ENCODE measurements at places on chromosomes 11 and 22.
A peak's percentile ranks its signal among the peaks of the same experiment; 100 is the strongest.

GRCh38 chr22:44924710-44925109, 85.1 kb downstream of the PHF21B start:
- no peak for DNase-seq

GRCh38 chr11:126224647-126225294, 13.2 kb downstream of the FAM118B start:
- no peak for DNase-seq

DNA sequence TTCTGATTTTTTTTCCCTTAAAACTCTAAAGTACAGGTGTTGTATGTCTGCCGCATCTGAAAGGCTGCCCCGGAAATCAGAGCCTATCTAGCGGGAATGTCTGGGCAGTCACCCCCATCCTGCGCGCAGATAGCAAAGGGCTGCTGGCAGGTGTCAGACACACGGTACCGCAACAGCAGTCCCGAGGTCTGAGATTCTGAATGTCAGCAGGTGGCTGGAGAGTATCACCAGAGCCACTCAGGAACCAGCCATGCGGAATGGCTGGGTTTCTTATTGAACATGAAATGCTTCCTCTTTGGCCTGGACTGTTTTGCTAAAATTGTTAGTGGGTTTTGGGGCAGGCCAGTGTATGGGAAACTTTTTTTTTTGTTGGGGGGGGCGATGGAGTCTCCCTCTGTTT, 53.3 kb downstream of the CERK start:
- DNase-seq, result no peak

GRCh38 chr22:48982321-48982905, 845.3 kb downstream of the BRD1 start:
- DNase-seq, result no peak

DNA sequence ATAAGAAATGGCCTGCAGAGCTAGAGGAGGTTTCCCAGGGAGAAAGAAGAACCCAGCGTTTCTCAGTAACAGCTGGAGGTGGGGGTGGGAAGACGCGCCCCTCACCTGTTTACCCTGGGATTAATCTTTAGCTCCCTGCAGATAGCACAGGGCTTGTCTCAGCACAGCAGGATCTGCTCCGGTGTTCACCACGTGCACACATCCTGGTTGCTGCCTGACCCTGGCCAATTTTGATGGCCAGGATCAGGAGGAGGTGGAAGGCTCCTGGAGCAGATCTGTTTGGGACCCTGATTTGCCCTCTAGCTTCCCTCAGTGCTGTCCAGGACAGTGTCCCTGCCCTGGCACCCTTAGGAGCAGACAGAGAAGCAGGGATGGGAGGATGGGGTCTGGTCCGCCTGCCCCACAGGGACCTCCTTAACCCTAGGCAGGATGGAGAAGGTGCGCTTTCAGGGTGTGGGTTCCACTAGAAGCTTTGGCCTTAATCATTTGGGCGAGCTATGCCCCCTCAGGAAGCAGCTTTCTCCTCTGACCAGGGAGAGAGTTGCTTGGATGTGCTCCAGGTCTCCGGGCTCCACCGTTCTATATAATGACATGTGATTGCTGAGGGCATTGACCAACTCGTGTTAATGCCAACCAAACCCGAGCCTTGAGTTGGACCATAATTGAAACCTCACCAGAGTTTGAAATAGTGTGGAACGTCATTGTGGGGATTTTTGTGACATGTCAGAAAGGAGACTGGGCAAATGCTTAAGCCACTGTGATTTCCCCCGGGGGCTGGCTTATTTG, 19.3 kb downstream of the UPB1 start:
- peak; percentile 17 for DNase-seq

- DNase-seq, result no peak
These were observed 21.4 kb downstream of the TMPRSS6 start for GRCh38 chr22:37088108-37088605.

GRCh38 chr11:57777969-57778317, 16.3 kb downstream of the CTNND1 start:
- DNase-seq, result no peak

DNA sequence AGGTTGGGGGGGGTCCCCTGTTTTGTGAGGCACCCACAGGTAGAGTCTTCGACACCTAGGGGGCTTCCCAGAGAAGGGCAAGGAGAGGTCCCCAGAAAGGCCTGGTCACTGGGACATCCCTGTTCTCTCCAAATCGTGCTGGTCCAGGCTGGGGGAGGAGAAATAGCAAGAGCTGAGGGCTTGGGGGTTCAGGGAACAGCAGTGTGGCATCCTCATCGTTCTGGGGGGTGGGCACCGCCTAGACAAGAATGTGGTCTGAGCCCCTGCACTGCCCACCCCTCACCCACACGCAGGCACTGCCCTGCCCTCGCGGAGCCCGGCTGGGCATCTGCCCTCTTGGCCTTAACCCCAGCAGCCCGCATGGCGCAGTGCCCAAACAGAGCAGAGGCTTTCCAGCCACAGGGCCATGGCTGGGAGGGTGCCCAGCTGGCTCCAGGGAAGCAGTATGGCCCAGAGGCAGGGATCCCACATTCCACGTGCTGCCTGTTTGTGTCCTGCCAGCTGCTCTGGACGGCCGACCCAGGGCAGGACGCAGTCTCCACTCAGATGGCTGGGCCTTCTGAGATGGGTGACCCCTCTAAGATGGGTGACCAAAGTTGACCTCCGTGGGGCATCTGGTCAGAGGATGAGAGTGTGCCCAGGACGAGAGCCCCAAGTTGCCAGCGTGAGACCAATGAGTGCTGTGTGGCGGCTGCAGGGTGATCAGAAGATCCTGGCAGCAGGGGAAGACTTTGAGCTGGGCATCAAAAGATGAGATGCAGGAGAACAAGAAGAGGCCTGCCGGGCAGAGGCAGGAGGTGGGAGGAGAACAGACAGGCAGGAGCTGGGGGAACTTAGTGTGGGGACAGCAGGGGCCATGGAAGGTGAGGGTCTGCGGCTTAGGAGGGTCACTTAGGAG, 14.4 kb downstream of the SCARF2 start:
- no peak for DNase-seq

DNA sequence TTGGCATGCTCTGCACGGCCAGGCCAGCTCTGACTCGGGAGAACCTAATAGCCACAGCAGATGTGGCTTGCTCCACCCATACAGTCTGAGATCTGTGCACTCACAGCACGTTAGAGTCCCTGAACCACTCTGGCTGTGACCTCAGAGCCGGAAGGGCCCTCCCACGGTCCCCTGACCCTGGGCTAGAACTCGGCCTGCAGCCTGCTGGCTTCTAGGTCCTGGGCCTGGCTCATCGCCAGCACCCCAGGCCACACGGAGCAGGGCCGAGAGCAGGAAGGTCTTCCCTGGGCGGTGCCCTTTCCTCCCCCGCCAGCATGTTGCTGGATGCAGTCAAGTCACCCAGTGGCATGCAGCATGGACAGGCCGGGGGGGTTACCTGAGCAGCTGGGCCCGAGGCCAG, 35.3 kb upstream of the TTLL12 start:
- no peak for DNase-seq

DNA sequence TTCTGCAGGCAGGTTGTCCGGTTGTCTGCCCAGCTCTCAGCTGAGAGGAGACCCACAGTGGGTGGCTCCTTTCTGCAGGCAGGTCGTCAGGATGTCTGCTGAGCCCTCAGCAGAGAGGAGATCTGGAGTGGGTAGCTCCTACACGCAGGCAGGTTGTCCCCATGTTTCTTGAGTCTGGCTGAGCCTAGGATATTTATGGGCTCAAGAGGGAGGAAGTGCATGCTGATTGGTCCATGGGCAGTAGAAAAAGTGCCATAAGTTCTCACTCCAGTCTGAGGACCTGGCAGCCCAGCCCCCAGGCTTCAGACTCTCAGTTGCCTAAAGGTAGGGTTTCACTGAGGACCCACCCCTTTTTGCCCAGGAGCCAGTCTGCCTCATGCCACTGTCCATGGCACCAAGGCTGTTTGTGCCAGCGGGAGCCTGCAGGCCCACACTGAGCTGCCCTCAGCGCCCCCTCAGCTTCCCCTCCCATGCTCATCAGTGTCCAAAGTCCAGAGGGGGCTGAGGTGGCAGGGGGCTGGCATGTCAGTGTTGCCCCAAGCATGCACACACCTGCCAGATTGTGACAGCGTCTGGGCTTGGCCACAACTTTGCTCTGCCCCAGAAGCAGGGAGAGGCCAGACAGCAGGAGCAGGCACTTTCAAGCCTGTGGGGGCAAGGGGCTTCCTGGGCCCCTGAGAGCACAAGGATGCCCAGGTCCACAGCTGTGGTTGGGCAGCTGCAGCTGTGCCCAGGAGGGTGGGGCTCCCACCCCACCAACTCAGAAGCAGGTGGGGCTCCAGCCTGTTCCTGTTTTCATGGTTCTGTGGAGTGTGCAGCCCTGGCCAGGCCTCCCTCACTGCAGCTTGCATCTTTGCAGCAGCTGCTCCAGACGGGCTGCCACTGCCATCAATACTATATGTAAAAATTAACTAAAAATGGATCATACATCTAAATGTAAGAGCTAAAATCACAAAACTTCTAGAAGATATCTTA, 3.8 kb upstream of the RNF141 start:
- DNase-seq, result peak; percentile 39

DNA sequence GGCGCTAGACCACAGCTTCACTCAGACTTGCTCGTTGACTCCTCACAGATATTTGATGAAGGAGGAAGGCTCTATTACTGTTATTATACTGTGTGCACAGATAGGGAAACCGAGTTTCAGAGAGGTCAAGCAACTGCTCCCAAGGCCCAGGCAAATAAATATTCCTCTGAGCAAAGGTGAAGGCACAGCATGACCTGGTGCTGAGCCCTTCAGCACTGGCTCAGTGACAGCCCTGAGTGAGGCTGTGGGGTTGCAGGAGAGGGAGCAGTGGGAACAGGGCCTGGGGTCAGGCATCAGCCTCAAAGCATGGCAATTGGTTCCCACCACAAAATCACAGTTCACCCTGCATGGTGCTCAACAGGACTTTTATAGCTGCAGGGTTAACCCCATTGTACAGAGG, 7.1 kb downstream of the POLR3H start:
- no peak for DNase-seq

DNA sequence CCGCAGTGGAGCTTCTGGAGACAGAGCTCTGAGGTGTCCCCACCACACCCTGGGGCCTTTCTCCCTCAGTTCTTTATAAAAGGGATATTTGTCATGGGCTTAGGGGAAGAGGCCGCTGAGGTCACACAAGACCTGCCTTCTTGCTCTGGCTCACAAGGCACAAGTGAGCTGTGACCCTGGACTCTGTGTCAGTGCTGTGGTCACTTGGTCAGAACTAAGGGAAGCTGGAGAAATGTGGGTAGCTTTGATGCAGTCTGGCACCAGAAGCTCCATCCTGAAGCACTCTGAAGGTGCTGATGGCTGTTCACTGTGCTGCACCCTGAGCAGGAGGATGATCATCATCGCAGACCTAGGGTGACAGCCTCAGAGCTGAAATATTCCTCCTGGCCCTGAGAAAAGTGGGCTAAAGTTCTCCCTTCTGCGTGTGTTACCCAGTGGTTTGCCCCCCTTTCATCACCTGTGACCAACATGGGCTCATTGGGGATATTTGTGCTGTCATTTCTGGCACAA, 28.1 kb upstream of the VPREB1 start:
- DNase-seq, result no peak

DNA sequence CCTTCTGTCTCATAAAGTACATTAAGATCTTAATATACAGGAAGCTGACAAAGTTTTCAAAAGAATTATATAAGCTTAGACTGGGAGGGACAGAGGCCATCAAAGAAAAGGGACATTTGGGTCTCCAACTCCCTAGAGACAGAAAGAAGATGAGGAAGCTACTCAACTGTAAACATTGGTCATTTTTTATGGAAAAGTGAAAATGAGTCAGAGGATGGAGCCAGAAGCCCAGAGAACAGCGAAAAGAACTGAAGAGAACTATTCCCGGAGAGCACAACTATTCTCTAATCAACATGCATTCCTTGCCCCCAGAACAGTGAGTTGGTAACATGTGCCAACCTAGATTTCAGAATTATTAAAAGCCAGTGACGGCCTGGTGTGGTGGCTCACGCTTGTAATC, 779.3 kb downstream of the DLG2 start:
- no peak for DNase-seq

- peak; percentile 31 for DNase-seq
These were observed 935 bp downstream of the TRIM68 start for GRCh38 chr11:4607096-4607495.

DNA sequence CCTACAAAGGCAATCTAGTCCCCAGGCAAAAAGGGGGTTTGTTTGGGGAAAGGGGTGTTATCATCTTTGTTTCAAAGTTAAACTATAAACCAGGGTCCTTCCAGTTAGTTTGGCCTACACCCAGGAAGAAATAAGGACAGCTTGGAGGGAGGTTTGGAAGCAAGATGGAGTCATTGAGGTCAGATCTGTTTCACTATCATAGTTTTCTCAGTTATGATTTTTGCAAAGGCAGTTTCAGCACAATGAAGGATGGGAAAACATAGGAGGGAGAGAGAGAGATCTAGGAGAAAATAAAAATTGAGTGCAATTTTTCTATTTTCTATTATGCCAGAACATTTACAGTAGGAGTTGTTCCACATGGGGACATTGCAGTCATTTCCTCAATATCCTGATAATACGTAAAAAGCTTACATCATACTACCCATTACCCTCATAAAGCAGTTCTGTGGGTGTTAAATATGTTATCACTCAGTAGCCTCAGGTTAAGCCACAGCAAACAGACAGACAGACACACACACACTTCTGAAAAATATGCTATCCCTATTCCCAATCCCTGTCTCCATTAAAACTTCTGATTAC, 401.3 kb upstream of the FAT3 start:
- no peak for DNase-seq

DNA sequence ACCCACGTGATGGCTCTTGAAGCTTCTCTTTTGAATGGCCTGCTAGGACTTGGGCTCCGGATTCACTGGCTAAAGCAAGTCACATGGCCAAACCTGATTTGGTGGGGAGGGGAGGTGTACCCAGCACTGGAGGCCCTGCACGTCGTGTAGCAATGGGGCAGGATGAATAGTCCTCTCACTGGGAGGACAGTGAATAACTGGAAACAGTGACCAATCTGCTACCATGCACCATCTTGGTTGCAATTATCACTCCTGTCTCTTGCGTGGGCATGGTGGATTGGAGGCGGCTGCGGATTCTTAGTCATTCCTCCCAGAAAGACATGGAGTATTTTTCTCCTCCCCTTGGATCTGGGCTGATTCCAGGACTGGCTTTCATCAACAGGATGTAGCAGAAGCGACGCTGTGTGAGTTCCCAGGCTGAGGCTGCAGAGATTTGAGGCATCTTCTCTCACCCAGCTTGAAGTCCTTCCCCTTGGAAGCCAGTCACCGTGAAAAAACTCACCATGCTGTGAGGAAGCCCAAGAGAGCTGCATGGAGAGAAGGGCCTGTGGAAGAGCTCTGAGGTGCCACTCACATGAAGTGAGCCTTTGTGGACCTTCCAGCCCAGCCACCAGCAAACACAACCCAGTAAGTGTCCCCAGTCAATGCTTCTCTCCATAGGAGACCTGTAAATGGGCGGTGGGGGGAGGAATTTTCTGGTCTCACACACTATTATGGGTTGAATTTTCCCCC, 70.4 kb downstream of the IGLL1 start:
- no peak for DNase-seq

All from common myeloid progenitor, CD34-positive (primary cell).